Tibial nerve (tissue), 4 donors: ENCODE measurements at places on chromosomes 1 and 21.
A peak's percentile ranks its signal among the peaks of the same experiment; 100 is the strongest.

GRCh38 chr1:226355016-226355415, 46.1 kb upstream of the LIN9 start:
- no peak for DNase-seq

DNA sequence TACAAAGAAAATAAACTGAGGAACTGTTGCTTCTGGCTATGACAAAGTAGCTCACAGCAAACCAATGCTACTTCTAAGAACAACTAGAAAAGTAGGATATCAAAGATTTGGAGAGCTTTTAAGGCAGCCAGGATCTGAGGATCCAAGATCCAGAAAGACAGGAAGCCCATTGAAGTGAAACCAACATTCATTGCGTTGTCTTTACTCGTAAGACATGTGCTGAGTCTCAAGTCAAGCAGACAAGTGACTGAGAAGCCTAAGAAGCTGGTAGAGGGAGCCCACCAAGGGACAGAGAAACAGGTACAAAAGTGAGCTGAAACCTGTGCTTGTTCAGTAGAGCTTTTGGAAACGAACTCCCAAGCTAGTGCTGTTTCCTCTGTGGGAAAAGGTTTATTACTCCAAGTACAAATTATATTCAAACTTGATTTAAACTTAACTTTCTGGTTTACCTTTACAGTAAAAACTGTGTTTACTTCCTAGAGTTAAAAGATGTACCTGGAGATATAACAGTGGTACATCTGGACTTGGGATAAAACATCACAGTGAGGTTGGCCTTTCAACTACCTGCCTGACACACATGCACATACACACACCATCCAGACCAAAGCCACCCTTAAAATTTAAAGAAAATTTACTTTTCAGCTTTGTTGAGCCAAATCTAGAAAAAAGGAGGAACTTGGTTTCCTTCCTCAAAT, 41.2 kb downstream of the NME7 start:
- no peak for DNase-seq

- DNase-seq = no peak
Measured at GRCh38 chr1:87224201-87224600, 104.5 kb upstream of the LMO4 start.

DNA sequence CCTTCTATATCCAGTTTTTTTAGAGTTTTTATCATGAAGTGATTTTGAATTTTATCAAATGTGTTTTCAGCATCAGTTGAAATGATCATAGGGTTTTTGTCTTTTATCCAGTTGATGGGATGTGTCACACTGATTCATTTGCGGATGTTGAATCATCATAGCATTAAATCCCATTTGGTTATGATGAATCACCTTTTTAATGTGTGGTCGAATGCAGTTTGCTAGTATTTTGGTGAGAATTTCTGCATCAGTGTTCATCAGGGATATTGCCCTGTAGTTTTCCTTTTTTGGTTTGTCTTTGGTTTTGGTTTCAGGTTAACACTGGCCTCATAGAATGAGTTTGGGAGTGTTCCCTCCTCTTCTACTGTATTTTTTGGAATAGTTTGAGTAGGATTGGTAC, 80.3 kb downstream of the DIRAS3 start:
- DNase-seq = no peak

DNA sequence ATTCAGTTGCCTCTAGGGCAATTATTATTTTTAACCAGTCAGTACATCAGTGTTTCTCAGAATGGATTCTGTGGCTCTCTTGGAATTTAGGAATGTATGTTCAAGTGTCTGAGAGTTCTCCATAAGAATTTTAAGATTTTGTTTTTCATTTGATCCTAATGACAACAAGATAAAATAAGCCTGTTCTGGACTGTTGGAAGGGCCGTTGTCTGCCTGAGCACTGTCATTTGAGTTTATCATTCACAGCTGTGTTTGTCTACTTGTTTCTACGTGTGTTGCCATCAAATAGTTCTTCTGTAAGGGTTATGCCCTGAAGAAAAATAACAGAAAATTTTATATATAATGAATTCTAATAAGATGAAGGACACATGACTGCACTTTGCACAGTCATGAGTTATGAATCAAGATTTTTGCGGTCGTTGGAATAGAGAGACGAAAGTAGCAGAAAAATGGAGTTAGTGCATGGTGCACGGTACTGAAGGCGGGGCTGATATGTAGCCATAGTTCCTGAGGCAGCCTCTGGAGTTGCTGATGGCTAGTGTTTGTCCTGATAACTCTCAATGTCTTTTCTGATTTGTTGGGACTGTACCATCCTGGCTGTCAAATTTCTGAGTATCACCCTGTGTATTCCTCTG, 92.5 kb downstream of the NOS1AP start:
- DNase-seq = no peak

DNA sequence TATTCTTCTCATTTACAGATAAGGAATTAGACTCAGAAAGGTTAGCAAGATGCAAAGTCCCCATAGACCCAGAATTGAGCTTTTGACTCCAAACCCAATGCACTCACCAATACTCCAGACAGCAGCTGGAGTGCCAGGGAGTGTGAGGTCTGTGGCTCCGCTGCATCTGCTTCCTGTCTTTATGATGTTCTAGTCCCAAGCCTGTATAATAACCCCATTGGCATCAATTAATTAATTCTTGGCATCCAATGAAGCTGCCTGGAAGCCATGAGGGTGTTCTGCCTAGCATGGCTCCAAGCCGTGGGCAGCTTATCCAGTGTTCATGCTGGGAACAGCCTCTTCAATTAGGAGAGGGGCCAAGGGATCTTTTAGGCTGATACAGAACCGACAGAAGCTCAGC, 188.7 kb downstream of the GIPC2 start:
- DNase-seq = no peak

DNA sequence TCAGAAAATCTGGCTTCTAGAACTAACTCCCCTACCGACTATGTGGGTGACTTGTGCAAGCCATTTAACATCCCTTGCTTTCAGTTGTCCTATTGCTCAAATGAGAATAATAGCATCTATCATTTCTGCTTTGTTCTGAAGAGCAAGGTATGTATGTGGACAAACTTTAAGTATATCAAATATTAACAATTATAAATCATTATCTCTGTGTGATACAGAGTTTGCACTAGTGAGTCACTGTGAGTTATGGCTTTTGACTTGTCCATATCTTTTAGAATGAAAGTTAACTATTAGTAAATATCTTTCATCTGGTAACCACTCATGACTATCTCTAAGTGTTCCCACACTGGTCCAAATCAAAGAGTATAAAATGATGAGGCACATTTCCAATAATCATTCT, 812.9 kb upstream of the ADGRL2 start:
- no peak for DNase-seq

- no peak for DNase-seq
Measured at GRCh38 chr21:18318156-18318555, 73.5 kb downstream of the CHODL start.

- DNase-seq = no peak
Measured at GRCh38 chr1:173717238-173717637, 2.5 kb downstream of the KLHL20 start.

GRCh38 chr1:185328255-185328654, 11.2 kb upstream of the IVNS1ABP start:
- no peak for DNase-seq

- no peak for DNase-seq
Measured at GRCh38 chr1:151570819-151571218, 30.7 kb downstream of the TUFT1 start.

- no peak for DNase-seq
Measured at GRCh38 chr1:214004014-214004413, 16.2 kb downstream of the PROX1 start.

DNA sequence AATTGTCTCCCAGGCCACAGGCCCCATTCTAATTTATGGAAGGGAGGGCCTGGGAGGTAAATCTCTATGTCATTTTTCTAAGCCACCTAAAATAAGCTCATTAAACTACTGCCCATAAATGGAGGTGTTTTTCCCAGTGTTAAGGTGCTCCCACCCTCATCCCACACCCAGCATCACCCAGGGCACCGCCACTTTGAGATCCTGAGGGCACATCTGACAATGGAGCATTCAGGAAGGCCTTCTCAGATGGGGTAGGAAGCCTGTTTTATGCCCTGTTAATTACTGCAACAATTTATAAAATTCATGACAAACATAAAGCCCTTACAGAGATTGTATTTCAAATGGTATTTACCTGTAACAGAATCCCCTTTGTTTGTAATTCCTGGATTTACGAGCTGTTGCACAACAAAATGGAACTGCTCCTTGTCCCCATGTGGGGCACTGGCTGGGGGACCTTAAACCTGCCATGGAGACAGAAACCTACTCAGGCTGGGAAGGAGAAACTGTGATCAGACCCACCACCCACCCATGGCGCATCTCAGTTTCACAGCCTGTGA, 319.5 kb upstream of the USP24 start:
- DNase-seq = no peak

GRCh38 chr1:192789871-192790270, 19.0 kb upstream of the RGS2 start:
- DNase-seq = no peak

GRCh38 chr1:44254392-44254910, 41.2 kb downstream of the DMAP1 start:
- DNase-seq = no peak

GRCh38 chr1:199161766-199162303, 523.0 kb downstream of the PTPRC start:
- no peak for DNase-seq

GRCh38 chr1:36119456-36119855, 5.6 kb downstream of the COL8A2 start:
- no peak for DNase-seq

DNA sequence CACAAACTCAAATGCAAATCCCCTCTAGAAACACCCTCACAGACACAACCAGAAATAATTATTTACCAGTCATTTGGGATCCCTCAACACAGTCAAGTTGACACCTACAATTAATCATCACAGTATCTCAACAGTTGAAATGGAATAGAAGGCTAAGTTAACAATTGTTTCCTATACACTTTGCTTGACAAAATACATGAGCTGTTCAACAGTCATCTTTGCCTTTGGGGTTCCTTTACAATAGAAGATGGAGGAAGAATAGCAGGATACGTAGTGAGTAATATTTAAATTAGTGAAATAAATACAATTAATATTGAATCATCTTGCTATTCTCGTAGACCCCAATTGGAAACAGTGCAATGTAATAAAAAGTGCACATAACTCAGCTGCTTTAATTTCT, 487.3 kb upstream of the ADAMTS5 start:
- DNase-seq = no peak

GRCh38 chr21:37562920-37563640, 196.5 kb downstream of the DYRK1A start:
- DNase-seq = no peak

- no peak for DNase-seq
Measured at GRCh38 chr1:229298420-229298819, 27.5 kb downstream of the RAB4A start.

GRCh38 chr1:37347104-37347649, 127.2 kb upstream of the ZC3H12A start:
- DNase-seq = no peak

DNA sequence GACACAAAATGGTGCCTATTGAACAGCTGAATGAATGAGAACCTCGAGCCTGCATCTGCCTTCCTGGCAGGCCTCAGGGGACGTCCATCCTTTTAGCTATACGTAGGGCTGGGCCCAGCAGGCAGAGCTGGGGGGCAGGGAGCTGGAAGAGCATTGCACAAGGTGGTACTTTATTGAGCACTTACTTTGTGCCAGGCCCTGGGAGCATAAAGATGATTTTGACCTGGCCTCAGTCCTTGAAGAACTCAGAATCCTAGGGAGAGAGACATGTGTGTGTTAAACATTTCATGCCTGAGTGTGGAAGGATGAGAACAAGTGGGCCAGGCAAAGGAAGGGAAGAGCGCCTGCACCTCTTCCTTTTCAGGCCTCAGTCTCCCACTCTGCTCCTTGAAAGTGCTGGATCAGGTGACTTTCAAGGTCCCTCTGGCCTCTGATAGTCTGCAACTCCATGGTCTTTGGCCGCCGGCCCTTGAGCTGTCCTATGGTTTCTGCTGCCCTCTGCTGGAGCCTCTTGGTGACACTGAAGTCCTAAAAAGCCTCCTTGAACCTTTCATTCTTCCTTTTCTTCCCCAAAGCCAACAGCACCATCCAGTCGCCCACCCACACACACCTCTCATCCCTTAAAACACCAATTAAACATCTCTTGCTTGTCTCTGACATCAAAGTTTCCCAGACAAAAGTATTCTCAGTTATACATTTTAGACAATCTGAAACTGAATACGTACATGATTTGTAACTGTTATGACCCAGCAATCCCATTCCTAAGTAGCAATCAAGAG, 3.5 kb upstream of the PEAR1 start:
- peak; percentile 95 for DNase-seq

- no peak for DNase-seq
Measured at GRCh38 chr1:201172999-201173610, 17.5 kb upstream of the IGFN1 start.

DNA sequence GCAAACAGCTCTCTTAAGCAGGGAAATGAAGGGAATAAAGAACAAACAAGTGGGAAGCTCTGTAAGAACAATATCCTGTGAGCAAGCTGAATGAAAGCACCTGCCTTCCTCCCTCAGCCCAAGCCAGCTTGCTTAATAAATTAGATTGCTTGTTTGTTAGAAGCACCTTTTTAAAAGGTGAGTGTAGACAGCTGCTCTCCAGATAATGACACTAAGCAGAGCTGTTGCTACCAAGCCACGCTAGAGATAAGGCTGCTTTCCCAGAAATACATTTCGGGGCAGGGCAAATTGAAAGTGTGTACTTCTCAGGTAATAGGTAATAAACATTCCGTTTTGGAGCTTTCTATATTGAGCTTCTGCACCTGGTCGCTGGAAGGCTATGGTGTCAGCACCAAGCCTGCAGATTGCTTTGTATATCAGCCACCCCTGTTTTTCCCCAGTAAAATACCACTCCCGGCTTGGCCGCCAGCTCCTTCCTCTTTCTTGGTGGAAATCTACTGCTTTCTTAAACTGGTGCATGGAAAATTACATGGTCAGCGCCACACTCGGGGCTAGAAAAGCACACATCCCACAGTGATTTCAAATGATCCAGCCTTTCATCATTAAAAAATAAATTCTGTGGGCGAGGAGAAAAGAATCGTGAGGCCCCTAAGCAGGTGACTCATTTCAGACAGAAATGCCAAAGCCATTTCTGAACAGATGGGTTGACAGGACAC, 151.3 kb downstream of the ETS2 start:
- no peak for DNase-seq

DNA sequence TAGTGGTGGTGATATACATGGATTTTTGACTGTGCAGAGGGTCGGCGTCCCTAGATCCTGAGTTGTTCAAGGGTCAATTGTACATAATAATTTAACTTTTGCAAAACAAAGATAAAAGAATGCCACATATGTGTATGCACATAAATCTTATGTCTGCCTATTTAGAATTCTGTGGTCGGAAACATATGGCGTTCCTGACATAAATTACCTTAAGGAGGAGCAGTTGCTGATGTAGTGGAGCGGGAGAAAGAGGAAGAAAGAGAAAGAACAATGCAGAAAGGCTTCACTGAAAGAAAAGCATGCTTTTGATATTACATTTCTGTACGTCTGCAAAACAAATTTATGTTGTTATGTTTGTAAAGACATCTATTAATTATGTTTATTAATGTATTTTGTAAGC, 40.0 kb downstream of the S1PR1 start:
- DNase-seq = no peak

- DNase-seq = no peak
Measured at GRCh38 chr1:112196008-112196588, 199.9 kb upstream of the CTTNBP2NL start.

- no peak for DNase-seq
Measured at GRCh38 chr1:110850145-110850544, 22.8 kb upstream of the CD53 start.

GRCh38 chr1:39829791-39830533, 41.3 kb upstream of the BMP8B start:
- DNase-seq = no peak

- DNase-seq = no peak
Measured at GRCh38 chr21:33135925-33136324, 66.0 kb downstream of the OLIG1 start.
